ENCODE measurements at places on chromosomes 6 and 20. TPM values are rescaled to one million over a fixed set of nuclear protein-coding genes. Genes with fewer than 3 reads are reported as not detected.

DNA sequence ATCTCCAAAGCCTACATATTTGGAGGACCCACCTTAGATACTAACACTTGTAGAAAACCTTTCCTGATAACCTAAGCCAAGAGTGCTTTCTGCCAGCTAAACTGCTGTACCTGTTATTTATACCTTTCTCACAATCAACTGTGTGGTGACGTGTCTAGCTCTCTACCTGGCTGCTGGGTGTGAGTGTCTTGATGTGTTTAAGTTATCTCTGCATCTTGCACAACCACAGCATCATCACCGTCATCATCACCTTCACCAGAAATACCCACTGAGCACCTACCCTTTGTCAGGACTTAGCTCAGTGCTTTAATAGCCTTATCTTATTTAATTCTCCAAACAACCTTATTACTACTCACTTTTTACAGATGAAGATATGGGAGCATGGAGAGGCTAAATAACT, 431.3 kb downstream of the MAFB start:
- DNase-seq = no peak
- no peaks in the 10 kb centered on the region for H3K36me3 ChIP-seq
- no peak overlapping the region for H3K4me3 ChIP-seq
- no peak overlapping the region for H3K27ac ChIP-seq

TP53RK gene
- 15.5 TPM for total RNA-seq

DNA sequence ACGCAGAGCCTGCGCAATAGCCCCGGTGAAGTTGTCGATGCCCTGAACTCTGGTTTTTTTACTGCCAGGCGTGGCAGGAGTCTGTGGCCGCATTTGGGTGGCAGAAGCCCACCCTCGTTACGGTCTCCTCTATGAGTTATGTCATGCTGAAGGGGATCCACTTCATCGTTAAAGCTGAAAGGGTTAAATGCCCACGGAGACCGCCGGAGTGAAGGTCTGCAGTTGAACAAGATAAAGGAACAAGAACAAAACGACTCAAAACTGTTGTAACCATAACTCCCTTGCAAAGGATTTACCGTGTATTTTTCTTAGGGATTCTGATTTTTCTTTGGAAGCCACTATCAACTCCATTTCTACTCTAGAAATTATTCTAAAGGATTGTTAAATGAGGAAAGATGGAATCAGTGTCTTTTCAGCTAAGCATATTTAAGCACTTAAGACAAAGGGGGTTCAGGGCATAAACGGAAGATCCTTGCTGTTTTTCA, 501 bp upstream of the ELOVL5 start:
- peak overlapping the region; percentile 92 for H3K27ac ChIP-seq
- peaks cover 21% of the 10 kb centered on the region for H3K27me3 ChIP-seq
- H3K36me3 ChIP-seq = peaks cover 19% of the 10 kb centered on the region
- DNase-seq = no peak
- peaks cover 34% of the 10 kb centered on the region for H3K4me1 ChIP-seq

TCF21 gene
- not detected for total RNA-seq

DNA sequence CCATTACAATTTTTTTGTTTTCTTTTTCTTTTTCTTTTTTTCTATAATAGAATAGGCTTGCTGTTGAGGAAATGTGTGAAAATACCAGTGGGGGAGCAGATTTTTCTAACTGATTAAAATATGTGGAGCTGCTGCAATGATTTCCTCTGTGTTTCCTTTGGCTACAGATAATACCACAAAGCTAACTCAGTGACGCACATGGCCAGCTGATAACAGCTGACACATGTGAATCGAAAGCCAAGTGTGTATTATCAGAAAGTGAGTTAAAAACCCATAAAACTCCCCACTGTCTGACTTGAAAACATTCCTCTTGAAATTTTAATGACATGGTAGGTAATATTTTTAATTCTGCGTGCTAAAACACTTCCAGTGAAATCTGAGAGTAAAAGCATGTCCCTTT, 70.8 kb upstream of the AHI1 start:
- H3K27ac ChIP-seq = peak overlapping the region; percentile 92
- H3K4me3 ChIP-seq = peak overlapping the region; percentile 64
- peaks cover 53% of the 10 kb centered on the region for H3K36me3 ChIP-seq
- no peaks in the 10 kb centered on the region for H3K27me3 ChIP-seq
- peak; percentile 90 for DNase-seq
- H3K4me1 ChIP-seq = peaks cover 62% of the 10 kb centered on the region

- H3K27ac ChIP-seq = no peak overlapping the region
- no peaks in the 10 kb centered on the region for H3K36me3 ChIP-seq
- no peaks in the 10 kb centered on the region for H3K4me1 ChIP-seq
- no peak overlapping the region for H3K4me3 ChIP-seq
Measured at GRCh38 chr6:153101461-153101860, 29.6 kb downstream of the RGS17 start.

CRISP3 gene
- total RNA-seq = not detected

- peak; percentile 23 for DNase-seq
- no peak overlapping the region for H3K4me3 ChIP-seq
- H3K27ac ChIP-seq = no peak overlapping the region
- H3K36me3 ChIP-seq = no peaks in the 10 kb centered on the region
- H3K4me1 ChIP-seq = no peaks in the 10 kb centered on the region
Measured at GRCh38 chr6:168929871-168930450, 323.7 kb downstream of the THBS2 start.
